Ovary (tissue), 10 donors: ENCODE measurements at places on chromosomes 3 and 15.

DNA sequence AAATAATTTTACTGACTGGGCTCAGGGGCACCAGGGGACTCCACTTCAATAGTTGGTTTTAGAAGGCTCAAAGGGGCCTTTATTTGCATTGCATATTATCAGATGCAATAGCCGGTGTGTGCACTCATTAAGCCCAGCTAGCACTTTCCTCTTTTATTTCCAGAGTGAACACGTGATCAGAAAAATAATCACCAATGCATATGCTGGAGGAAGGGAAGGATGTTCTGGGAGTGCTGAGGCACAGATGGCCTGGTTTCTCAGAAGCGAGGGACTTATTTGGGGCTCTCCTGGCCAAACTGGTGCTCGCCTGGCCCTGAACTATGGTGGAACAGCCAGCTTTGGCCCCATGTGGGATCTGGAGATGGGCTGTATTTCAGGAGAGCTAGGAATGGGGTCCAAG is 60.4 kb upstream of the SEC13 start:
- DNase-seq = no peak

GRCh38 chr3:42037318-42037945 is 53.7 kb upstream of the TRAK1 start:
- DNase-seq = no peak

DNA sequence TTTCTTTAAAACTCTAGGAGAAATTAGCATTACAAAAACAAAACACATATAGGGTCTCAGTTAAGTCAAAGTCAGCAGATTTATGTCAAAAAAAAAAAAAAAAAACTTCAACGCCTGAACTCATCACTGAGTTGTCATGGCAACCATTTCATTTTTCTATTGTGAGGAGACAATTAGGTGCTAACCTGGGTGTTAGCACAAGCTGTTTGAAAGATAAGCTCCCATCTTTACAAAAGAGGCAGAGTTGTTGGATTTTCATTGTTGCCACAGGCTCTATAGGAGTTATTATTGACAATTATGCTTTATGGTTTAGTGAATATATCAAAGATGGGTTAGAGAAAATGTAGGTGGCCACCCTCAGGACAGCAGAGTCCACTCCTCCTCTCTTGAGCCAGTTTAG is 806.9 kb downstream of the GRM7 start:
- no peak for DNase-seq

DNA sequence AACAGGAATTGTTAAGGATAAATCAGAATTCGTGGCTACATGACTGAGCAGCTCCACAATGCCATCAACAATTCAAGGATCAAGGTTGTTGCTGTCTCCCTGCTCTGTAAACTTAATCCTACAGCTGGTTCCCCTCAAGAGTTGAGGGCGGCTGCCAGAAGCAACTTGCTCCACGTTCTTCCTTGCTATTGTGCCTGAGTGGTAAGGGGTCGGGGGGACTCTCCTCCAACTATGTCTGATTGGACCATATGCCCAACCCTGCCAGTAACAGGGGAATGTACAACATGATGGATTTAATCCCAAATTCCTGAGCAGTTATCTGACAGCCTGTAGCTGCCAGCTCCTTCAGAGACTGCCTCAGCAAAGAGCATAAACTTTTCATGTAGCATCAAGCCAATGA is 37.9 kb upstream of the MECOM start:
- DNase-seq = no peak

DNA sequence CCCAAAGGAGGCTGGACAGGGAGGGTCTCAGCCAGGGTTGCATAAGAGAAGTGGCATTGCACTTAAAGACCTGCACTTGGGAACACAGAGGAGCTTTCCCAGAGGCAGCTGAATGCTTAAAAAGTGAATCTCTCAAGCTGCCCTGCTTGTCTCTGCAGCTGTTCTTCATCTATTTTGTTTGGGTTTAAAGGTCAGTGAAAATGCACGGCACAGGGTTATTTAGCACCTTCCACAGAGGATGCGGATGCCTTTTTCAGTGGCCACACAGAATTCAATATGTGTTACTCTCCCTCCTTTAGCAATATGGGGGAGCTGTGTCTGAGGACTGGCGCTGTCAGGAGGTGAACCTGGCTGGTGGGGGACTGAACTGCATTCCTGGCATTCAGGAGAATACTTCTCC is 22.7 kb upstream of the CTNNB1 start:
- DNase-seq = no peak

GRCh38 chr3:79598594-79598993 is 169.2 kb downstream of the ROBO1 start:
- DNase-seq = peak; percentile 30

DNA sequence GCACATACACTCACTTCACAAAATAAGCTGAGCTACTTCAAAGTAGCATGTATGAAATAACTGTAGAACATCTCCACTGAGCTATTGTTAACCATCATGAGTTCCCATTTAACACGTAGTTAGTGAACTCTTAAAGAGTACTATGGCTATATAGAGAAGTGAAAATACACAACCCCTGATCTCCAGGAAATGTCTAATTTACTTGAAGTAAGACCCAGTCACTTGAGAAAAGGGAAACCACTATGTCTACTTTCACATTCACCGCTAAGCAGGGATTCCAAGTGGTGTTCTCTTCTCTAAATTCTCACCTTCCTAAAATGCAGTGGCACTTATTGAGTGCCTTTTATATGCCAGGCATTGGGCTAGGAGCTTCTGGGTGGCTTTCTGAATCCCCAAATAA is 35.0 kb upstream of the COLQ start:
- no peak for DNase-seq

GRCh38 chr15:53384417-53384816 is 375.0 kb downstream of the WDR72 start:
- DNase-seq = no peak

- no peak for DNase-seq
Measured at GRCh38 chr15:63922916-63923315, 89.2 kb upstream of the HERC1 start.

- no peak for DNase-seq
Measured at GRCh38 chr3:1583044-1583443, 490.2 kb downstream of the CNTN6 start.

- DNase-seq = peak; percentile 60
Measured at GRCh38 chr3:52298149-52299098, 10.8 kb downstream of the GLYCTK start.

GRCh38 chr15:41790756-41791546 is 16.7 kb downstream of the MAPKBP1 start:
- no peak for DNase-seq

DNA sequence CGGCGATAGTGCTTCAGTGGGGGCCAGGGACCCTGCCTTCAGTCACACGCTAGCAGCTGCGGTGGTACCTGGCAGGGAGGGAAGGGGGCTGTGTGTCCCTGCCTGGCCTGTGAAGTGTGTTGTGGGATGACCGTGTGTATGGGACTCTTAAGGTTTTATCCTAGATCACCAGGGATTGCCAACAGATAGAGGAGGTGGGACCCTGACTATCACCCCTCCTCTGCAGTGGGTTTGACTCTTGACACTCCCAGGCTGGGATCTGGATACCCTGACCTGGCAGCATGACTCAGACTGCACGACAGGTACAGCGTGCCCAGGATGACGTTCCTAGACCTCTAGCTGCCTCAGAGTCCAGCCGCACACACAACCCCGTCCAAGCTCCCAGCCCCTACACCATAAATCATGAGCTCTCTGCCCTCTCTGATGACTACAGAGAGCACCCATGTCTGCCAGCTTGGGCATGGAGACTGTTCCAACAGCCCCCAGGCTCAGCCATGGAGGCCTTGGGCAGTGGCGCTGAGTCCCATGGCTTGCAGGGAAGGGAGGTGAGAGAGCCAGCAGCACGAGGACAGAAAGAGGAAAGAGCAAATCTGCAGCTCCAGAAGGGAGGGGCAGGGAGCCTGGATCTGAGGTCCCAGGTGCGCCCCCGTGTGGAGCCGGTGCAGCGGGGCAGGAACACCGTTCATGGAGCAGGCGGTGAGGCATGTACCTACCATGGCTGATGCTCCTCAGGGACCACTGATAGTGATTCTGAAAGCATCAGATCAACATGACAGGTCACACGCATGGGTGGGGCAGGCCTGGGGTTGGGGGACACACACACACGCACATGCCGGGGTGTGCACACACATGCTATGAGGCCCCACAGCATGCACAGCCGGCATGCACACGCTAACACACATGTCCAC is 71.0 kb downstream of the ADAMTS7 start:
- DNase-seq = no peak

DNA sequence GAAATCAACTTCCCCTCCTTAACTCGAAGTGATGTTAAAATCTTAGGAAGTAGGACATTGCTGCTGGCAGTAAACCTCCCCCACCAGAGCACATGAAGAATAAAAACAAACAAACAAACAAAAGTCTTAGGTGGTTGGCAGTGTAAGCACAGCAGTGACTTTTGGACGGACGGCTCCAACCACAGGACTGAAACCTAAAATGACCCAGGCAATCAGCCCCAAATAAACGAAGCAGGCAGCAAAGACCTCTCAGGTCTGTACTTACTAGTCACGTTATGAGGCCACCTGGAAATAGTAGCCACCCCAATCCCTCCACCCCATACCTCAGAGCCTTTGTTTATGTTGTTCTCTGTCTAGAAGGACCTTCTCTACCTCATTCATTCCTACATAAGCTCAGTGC is 33.5 kb upstream of the HES1 start:
- DNase-seq = no peak

GRCh38 chr3:39135170-39135805 is 18.1 kb downstream of the CSRNP1 start:
- DNase-seq = no peak
